Right renal cortex interstitium (tissue), 3 donors: ENCODE measurements at places on chromosomes 7 and 10. TPM values are rescaled to one million over a fixed set of nuclear protein-coding genes. Genes with fewer than 3 reads are reported as not detected.

- no peak for DNase-seq
These were observed 11.6 kb downstream of the GATA3 start for GRCh38 chr10:8066124-8066523.

GRCh38 chr10:110577056-110577455, 9.6 kb downstream of the SMC3 start:
- DNase-seq: no peak

DNA sequence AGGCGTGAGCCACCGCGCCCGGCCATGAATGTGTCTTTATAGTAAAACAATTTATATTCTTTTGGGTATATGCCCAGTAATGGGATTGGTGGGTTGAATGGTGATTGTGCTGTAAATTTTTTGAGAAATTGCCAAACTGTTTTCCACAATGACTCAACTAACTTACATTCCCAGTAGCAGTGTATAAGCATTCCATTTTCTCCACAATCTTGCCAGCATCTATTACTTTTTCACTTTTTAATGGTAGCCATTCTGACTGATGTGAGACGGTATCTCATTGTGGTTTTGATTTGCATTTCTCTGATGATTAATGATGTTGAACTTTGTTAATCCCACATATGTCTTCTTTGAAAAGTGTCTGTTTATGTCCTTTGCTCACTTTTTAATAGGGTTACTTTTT, 1187.9 kb downstream of the XPNPEP1 start:
- DNase-seq: no peak

GRCh38 chr7:11831736-11832495, at the start of gene THSD7A:
TSS of gene THSD7A (minus strand) at chr7:11832198. CDS start at chr7:11831946, 252 bp downstream.
- DNase-seq: no peak

DNA sequence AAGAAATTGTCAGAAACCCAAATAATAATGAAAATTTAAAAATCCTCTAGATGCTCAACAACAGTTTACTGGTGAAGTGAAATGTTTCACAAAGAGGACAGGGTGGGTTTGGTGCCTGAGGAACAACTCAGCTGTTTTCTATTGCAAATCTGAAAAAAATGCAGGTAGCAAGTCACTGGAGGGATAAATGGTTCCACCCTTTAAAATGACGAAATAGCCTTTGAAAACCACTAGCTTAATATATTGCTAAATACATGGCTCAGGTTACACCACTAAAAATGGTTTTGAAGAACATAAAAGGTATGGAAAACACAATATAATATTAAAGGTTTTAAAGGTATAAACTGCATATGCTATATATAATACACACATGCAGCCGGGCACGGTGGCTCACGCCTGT, 69.5 kb downstream of the LMBR1 start:
- DNase-seq: no peak

- DNase-seq: no peak
These were observed 81.5 kb upstream of the SYPL1 start for GRCh38 chr7:106193661-106194060.

- DNase-seq: no peak
These were observed 162.8 kb upstream of the ZMIZ1 start for GRCh38 chr10:78905957-78906308.

DNA sequence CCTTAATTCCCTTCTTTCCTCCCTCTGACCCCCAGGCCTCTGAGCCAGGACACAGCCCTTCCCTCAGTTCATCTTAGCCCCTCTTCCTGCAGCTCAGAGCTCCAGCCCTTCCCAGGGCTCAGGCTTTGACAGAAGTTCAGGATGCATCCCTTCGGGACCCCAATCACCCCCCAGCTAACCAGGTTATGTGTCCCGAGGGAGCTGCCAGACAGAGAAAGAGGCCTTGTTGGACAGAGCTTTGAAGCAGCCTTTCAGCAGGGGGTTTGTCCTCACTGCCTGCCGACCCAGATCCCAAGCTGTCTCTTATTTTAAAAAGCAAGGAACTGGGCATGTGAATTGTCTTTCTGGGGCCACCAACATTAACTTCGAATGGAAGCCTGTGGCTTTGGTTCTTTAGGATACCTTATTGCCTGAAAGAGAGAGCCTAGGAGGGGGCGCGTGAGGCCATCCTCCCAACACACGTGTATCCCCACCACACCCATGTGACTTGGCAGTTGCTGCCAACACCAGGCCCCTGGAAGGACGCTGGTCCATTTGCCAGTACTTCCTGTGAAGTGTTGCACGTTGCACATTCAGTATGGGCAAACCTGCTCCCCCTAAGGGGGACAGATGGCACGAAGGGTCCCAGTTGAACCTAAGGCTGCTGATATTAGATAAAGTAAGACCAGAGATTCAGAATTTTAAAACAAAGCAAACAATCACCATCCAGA, 858 bp downstream of the CCDC136 start:
- no peak for DNase-seq

DNA sequence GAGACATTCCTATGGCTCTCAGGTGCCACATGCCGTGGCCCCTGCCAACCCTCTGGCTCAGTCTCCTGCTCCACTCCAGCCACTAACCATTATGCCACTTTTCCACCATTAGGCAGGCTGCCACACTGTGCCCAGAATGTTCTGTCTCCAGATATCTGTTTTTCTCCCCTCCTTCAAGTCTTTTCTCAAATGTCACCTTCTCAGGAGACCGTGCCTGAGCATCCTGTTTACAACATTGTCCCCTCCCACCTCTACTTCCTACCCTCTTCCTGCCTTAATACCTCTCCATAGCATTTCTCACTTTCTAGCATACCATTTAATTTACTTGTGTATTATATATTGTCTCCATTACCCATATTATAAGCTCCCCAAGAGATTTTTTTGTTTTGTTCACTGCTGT, 162.5 kb upstream of the LYZL2 start:
- no peak for DNase-seq

GRCh38 chr7:128456255-128456725, 612 bp downstream of the HILPDA start:
- DNase-seq: no peak

GRCh38 chr10:10096296-10096695, 921.4 kb upstream of the CELF2 start:
- DNase-seq: no peak

- no peak for DNase-seq
These were observed 82.6 kb downstream of the LRRN3 start for GRCh38 chr7:111173528-111173927.

DNA sequence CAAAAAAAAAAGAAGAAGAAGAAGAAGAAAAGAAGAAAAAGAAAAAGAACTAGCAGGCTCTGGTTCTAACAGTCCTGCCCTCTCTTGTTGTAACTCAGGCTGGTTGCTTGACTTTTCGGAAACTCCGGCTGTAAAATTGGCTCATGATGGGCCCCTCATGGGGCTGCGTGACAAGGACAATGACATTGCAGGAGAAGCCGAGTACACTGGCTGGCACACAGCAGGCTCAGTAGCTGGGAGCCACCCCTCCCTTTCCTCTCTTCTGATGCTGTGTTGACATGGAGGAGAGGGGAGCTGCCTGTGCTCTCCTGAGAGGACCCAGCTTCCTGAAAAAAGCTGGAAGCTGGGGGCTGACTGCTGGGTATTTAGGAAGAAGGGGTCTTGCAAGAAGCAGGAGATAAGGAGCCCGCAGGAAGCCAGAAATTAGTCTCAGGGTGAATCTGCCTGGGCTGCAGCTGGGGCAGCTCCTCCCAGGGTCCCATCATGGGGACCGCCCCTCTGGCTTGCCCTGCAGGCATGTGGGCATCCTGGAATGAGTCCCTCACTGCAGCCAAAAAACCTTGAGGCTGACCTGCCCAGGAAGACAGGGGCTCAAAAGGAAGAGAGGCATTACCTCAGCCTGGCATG, 14.6 kb upstream of the GPR26 start:
- DNase-seq: no peak

DNA sequence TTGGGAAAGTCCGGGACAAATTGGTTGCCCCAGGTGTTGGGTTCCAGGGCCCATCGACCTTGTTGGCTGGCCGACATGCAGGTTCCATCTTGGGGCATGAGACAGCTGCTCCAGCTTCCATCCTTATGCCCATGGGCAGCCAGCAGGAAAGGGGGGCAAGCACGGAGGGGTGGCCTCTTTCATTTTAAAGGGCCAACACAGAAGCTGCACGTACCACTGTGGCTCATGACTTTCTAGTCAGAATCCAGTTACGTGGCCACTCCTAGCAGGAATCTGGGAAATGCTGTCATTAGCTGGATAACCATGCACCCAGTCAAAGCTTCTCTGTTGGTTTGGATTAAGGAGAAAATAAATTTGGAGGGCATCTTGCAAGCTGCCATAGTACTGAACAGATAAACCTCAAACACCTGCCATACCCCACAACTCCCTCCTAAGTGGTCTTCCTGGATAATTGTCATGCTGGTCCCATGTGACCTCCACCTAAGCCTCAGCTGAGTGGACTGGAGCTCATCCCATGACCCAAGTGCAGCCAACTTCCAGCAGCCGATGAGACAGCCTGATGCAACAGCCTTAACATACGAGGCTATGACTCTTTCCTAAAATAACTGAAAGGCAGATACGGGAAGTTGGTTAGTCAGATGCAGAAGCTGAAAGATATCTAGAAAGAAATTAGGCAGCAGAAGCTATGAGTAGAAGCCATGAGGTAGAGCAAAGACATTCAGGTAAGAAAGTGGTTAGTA, 21.4 kb upstream of the GSDME start:
- DNase-seq: no peak

GRCh38 chr7:55129541-55130394, 111.0 kb downstream of the EGFR start:
- no peak for DNase-seq

DNA sequence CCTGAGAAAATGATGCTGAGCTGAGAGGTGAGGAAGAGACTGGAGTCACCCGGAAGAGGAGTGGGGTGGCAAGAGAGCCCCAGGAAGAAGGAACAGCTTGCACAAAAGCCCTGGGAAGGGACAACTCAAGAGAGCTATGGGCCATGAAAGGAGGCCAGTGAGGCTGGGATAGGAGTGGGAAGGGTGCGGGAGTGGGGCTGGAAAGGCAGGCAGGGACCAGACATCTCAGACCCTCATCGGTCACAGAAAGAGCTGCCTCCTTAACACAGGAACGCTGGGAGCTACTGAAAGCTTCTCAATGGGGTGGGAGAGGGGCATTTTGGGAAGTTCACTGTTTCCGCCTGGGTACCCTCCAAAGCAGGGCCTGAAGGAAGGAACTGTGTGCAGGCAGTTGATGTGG, 122.0 kb upstream of the UNC5B start:
- no peak for DNase-seq

DNA sequence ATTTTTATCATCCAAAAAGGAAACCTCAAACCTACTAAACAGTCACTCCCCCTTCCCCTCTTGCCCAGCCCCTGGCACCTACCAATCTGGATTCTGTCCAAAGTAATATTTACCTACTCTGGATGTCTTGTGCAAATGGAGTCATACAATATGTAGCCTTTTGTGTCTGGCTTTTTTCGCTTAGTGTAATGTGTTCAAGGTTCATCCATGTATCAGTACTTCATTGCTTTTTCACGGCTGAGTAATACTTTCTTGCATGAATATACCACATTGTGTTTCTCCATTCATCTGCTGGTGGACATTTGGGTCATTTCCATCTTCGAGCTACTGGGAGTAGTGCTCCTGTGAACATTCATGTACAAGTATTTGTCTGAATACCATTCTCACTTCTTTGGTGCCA, 113.6 kb downstream of the EEPD1 start:
- no peak for DNase-seq

DNA sequence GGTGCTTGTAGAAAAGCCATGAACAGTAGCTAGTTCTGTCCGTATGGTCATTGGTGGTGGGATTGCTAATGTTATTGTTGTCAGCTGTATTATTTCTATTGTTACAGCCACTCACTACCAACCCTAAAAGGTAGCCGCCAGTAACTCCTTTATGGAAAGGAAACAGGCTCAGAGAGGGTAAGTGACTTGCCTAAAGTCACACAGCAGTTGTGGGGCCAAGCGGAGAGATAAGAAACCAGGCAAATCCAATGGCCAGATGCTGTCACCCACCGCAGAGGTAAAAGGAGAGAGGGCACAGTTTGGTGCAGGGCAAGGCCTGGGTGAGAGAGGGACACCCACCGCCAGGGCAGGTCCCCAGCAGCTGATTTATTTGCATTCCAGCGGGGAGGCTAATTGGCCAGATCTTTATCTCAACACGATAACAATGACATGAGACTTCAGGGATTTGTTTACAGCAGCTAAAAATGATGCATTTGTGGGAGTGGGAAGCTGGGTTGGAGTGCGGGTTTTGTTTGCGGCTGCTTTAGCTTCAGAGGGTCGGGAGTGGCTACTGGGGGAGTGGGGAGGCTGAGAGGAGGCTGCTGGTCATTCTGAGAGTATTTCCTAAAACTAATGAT, 8.6 kb upstream of the NKX2-3 start:
- no peak for DNase-seq

GRCh38 chr7:98868450-98868849, 1.4 kb downstream of the TMEM130 start:
- no peak for DNase-seq

GRCh38 chr10:120945801-120946302, 94.7 kb downstream of the WDR11 start:
- DNase-seq: no peak

DNA sequence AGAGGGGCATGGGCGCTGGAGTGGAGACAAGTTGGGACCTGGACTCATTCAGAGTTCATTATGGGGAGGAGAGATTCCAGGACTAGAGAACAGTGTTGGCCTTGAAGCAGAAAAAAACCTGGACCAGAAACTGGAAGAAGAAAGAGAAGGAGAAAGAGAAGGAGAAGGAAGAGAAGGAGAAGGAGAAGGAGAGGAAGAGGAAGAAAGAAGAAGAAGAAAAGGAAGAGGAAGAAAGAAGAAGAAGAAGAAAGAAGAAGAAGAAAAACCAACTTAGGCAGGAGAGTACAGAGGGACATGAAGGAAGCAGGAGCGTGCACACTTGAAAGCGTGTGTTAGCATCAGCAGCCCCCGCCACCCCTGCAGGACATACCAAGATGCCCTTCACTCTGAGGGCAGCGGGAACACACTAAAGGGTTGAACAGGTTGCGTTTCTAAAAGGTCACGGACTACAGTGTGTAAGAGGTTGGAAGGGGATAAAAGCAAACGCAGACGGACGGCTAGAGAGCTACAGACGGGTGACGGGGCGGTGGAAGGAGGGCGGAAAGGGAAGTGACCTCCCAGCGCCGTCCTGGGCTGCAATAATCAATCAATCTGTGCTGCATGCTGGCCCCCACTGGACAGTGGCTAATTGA, 95.3 kb downstream of the SEC61G start:
- DNase-seq: no peak

- DNase-seq: no peak
These were observed 212.7 kb upstream of the ZNF804B start for GRCh38 chr7:88546808-88547207.

GRCh38 chr7:83976302-83976701, 218.3 kb downstream of the SEMA3A start:
- peak; percentile 33 for DNase-seq

DNA sequence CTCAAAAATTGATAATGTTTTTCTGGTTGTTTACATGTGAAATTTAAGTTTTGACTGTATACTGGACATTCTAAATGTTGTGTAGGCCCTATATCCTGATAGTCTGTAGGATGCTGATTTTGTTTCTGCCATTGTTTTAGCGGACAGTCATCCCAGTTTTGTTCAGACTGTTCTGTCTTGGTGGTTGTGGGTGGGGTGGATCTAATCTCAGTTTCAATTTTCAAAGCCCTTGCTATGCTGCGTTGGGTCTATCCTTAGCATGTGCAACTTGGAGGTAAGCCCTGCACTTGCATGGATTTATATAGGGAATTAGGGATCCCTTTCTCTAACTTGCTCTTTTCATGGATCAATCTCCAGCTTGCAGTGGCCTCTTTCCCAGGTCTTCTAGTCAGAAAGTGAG, 19.1 kb downstream of the DBF4 start:
- DNase-seq: no peak

MCM10 gene
- polyA plus RNA-seq: 11.3 TPM

RELN gene
- polyA plus RNA-seq: 24.3 TPM

PAX4 gene
- not detected for polyA plus RNA-seq

ITPRID1 gene
- not detected for polyA plus RNA-seq

TEX36 gene
- not detected for polyA plus RNA-seq

NKX2-3 gene
- not detected for polyA plus RNA-seq

CCDC201 gene
- not detected for polyA plus RNA-seq

NODAL gene
- 0.33 TPM for polyA plus RNA-seq
